ENCODE measurements at places on chromosomes 16 and 17.
A peak's percentile ranks its signal among the peaks of the same experiment; 100 is the strongest.

DNA sequence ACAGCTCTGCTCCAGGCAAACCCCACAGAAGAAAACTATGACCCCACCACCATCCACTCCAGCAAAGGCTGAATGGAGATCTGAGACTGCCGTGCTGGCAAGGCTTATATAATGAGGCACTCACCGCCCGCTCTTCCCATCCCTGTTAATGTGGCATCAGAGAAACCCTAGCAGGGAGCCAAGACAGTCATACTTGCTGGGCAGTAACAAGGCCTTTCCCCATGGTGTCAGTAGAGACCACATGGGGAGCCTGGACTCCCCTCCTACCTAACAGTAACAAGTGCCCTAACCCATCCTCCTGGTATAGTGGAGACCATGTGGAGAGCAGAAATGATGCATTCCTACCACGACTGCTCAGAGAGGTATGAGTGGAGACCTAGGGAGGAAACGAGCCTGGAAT is 235.2 kb downstream of the C16orf78 start:
- no peak for DNase-seq

GRCh38 chr16:23333831-23334456 is 31.8 kb downstream of the SCNN1B start:
- DNase-seq: no peak

DNA sequence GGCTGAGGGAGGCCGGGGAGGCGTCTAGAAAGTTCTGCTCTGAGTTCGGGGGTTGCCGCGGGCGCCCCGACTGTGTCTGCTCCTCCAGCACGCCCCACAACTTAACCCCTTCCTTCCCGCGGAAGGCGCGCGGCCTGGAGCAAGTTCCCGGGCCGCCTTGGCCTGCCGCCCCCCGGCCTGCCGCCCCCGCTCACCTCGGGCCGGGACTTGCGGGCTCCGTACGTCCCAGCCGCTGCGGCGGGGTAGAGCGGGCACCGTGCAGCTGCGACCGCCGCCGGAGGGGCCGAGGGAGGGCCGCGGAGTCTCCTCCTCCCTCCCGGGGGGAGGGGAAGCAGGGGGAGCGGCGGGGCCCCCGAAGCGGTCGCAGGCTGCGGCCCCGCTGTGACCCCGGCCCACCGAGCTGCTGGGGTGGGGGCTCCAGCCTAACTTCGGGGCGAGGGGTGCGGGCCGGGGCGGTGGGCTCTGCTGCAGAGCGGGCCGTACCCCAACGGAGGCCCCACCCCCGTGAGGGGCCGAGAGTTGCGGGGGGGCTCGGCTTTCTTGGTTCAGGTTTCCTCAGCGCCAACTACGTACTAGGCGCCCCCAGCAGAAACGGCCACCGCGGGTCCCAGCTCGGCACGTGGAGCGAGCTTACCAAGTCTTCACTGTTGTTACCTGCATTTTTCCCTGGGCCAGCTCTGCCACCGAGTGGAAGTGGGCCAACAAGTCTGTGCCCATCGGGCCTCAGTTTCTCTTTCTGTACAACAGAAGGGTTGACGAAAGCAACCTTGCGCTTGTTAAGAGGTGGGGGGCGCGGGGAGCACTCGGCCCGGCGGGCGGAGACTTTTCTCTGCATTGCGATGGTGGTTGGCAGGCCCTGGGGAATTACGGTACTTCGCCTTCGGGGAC is at the start of gene CCDC102A:
Gene CCDC102A (minus strand): TSS at position 266 of the 888 bp plus-strand sequence. CDS start 7,394 bp downstream, outside the sequence.
- DNase-seq: peak; percentile 77

GRCh38 chr17:3527896-3528295 is 29.7 kb downstream of the TRPV3 start:
- no peak for DNase-seq

- DNase-seq: no peak
Measured at GRCh38 chr17:58507123-58507634, 7.3 kb downstream of the MTMR4 start.

DNA sequence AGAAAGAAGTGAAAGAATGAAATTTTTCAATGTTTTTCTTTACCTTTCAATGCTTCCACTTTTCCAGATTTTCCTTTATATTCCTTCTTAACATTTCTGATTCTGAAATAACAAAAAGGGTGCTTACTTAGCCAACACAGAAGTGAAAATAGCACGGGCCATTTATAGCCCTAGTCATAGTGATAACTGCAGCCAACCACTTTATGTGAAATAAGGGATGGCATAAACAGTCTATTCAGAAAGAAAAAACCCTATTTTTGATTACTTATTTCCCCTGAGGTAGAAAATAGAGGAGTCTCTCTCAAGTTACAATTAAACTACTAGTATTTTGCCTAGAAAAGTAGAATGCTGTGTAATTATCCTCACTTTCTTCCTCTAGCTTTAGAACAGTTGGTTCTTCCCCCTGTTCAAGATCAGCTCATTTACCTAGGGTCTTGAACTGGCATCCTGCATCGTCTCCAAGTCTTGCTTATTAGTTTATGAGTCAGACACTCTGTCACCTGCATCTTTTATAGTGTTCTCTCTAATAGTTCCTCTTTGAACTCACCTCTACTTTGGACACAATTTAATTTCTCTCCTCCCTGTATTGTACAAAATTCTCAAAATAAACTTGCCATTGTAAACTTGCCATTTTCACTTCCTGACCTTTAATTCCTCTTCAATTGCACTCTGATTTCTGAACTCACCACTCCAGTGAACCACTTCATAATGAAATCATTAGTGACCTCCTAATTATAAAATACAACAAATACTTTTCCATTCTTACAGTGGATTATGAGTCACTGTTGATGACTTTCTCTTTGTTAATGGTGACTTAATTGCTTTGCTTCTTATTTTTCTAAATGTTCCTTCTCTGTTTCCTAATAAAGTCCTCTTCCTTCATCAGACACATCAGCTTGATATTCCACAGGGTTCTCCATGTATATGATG is 23.6 kb downstream of the ABCA6 start:
- DNase-seq: no peak

GRCh38 chr17:79531191-79532095 is 79.4 kb downstream of the RBFOX3 start:
- no peak for DNase-seq

DNA sequence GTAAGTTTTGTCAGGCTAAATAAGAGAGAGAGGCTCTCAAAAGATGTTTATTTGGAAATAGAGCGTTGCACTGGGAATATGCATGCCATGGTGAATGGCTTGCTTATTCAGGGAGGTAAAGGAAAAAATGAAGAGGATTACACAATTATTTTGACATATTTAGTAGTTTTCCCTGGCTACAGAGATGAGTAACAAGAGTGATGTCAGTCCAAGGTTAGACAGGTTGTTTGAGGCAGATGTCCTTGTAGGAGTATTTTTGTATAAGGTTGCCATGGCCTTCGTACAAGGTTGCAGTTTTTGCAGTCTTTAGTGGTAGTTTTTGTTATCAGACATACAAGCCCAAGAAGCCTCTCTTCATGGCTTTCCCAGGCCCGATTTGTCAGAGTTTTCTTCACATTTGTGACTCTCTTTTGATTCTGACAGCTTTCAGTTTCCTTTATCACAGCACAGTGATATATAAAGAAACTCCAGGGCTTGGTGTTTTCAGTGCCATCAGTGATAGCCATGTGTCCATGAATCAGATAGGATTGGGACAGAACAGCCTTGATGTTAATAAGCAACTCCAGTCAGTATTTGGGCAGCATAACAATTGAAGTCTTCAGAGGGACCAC is 18.7 kb upstream of the LGALS9 start:
- no peak for DNase-seq

DNA sequence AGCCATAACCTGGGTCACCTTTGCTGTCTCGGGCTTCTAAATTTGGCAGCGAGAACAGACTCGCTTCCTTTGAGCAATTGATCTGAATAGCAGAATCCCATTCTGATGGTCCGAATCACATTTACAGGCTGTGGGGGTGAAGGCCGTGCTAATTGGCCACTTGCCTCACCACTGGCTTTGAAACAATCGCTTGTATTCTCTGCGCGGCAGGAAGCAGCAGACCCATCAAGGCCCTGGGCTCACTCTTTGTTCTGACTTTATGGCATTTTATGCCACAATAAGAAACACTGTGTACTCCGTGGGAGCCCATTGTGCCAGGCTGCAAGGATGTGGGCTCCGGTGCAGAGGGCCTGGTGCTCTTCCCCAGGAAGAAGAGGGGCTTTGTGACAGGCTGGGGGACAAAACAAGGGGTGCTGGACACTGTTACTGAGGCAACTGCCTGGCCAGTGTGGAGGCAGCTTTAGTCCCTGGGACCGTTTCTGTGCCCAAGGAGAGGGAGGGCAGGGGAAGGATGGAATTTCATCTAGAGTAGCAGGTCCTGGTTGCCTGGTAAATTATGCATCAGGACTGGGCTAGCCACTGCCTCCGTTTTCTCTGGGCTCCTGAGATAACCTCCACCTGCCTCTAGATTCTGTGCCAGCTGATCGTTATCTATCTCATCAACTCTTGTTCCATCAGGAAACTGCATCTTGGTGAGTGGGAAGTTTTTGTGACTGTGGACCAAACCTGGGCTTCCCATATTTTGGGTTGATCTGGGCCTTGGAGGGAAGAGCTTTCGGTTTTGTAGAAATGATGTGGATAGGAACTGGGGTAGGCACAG is 78.5 kb downstream of the MRC2 start:
- DNase-seq: no peak

- DNase-seq: peak; percentile 26
Measured at GRCh38 chr17:80791758-80792284, 199.8 kb upstream of the CHMP6 start.

GRCh38 chr17:76529224-76530094 is 8.1 kb downstream of the CYGB start:
- DNase-seq: no peak

DNA sequence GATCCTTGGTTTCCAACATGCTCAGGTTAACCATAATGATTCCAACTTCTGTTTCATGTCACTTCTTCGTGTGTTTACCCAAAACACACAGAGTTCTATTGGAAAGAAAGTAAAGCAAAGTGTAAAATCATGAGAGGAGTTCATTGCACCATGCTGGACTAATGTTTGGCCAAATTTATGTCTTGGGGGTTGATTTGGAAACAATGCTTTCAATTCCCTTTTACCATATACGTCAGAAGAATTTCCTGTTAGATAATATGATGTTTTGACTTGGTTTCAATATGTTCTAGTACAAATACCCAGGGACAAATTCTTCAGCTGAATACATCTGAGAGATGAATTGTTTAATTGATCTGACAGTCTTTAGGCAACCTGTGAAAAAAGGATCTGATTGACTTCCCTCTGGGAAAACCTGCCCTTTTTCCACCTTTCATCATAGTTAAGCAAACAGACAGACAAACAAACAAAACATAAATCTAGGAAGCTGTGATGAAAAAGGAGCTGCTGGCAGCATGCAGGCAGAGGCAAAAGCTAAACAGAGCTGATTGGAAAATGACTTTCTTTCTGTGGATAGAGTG is 26.0 kb upstream of the MPHOSPH6 start:
- no peak for DNase-seq

GRCh38 chr16:85491058-85491771 is 121.9 kb upstream of the GSE1 start:
- DNase-seq: peak; percentile 45

GRCh38 chr17:5514976-5515375 is 28.6 kb downstream of the MIS12 start:
- DNase-seq: no peak

GRCh38 chr17:39487946-39488345 is 26.7 kb downstream of the CDK12 start:
- DNase-seq: no peak

- DNase-seq: no peak
Measured at GRCh38 chr17:17044846-17045561, 2.7 kb downstream of the MPRIP start.

DNA sequence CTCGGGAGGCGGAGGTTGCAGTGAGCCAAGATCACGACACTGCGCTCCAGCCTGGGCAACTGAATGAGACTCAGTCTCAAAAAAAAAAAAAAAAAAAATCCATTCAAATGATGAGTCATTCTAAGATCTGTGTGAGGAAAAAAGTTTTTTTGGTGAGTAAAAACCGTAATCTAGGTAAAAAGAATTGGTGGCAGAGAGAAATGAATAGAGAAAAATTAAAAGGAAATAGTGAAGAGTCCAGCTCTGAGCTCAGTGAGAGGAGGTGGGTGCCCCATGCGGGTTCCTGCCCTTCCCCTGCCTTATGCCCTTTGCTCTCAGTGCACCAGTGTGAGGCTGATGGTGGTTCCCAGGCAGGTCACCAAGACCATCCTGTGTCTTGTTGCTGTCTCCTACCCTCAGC is 20.9 kb downstream of the GAN start:
- no peak for DNase-seq

GRCh38 chr16:82888591-82889001 is 261.8 kb downstream of the CDH13 start:
- no peak for DNase-seq

GRCh38 chr17:39325528-39326240 is 75.7 kb downstream of the FBXL20 start:
- no peak for DNase-seq

GRCh38 chr17:5282642-5283217 is 646 bp downstream of the RABEP1 start:
- DNase-seq: no peak

DNA sequence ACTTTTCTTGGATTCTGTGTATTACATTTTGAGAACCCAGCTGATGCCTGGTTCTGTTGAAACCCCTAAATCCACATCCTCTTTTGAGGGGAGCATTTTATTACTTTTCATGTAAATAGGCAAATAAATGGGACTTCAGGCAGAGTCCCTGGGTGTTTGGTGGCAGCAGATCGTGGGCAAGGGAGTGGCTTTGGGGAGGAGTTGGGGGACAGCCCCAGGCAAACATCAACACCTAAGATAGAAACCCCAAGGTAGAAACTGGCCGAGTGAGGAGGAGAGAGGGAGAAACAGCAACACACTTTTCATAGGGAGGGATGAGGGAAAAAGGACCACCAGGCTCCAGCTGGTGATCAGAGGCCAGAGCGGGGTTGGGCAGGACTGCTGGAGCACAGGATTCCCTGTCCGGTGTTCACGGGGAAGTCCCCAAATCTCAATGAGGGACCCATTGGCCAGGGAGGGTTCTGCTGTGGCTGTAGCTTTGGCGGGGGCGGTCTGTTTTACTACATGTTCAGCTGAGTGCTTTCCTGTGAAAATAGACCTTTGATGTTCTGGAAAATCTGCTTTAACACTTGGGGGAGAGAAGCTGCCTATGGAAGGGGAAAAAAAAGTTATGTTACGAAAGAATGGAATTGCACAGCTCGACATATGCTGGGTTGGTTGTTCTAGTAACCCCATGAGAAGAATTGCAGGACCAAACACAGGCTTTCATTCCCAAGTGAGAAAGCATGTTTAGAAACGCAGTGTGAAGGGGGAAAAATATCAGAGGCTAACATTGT is 46.6 kb downstream of the MSI2 start:
- no peak for DNase-seq

GRCh38 chr17:47200325-47200664 is 8.9 kb upstream of the MYL4 start:
- DNase-seq: no peak

DNA sequence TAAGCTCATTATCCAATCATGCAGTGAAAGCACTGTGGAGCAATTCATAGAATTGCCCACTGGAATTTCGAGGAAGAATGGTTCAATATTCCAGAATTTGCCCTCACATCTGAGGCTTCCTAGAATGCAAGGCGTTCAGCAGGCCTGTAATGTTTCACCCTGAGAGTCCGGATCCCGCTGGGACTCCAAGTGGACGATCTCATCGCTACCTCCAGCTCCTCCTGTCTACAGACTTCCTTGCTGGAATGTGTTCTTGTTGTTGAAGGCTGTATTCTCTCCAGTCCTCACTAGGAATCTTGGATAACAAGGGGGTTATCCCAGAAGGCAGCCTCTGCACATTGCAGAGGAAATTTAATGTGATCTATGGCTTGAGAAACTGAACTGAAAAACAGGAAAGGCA is 7.8 kb downstream of the SLC47A1 start:
- DNase-seq: no peak

GRCh38 chr16:57540906-57541753 is 1.3 kb upstream of the ADGRG5 start:
- no peak for DNase-seq

All from CD4-positive, alpha-beta T cell treated with Interleukin-10 for 1 hour (primary cell).